Aorta (tissue), 5 donors: ENCODE measurements at places on chromosomes 11 and 22. TPM values are rescaled to one million over a fixed set of nuclear protein-coding genes. Genes with fewer than 3 reads are reported as not detected.

GRCh38 chr22:49353235-49353634 lies 474.4 kb downstream of the BRD1 start:
- peak; percentile 51 for DNase-seq

DNA sequence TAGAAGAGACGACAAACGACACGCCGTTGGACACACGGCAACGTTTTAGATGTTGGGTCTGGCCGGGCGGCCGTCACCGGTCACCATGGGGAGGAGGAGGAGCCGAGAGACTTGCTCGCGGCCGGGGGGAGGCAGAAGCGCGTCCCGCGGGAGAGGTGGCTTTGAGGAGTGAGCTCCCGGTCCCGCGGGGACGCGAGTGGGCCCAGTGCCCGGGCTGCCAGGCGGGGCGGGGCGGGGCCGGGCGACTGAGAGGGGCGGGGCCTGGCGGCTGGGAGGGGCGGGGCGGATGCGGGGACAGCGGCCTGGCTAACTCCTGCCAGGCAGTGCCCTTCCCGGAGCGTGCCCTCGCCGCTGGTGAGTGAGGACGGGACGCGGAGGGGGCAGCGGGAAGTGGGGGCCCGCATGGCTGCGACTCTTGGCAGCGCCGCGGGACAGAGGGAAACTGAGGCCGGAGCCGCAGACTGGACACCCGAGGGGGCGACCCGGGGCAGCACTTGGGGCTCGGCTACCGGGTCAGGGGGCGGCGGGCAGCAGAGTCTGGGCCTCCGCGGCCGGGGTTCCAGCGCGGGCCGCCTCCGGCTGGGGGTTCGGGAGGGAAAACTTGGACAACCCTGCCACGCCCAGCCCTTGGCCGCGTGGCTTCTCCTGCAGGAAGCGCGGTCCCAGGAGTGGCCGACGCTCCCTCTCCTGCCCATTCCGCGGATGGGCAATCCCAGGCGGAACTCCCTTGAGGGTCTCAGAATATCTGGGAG lies at the start of gene TSPO:
TSS of gene TSPO (plus strand) at position 309 of the 752 bp plus-strand sequence. CDS start 7,680 bp downstream, outside the sequence.
- peak; percentile 91 for DNase-seq

DNA sequence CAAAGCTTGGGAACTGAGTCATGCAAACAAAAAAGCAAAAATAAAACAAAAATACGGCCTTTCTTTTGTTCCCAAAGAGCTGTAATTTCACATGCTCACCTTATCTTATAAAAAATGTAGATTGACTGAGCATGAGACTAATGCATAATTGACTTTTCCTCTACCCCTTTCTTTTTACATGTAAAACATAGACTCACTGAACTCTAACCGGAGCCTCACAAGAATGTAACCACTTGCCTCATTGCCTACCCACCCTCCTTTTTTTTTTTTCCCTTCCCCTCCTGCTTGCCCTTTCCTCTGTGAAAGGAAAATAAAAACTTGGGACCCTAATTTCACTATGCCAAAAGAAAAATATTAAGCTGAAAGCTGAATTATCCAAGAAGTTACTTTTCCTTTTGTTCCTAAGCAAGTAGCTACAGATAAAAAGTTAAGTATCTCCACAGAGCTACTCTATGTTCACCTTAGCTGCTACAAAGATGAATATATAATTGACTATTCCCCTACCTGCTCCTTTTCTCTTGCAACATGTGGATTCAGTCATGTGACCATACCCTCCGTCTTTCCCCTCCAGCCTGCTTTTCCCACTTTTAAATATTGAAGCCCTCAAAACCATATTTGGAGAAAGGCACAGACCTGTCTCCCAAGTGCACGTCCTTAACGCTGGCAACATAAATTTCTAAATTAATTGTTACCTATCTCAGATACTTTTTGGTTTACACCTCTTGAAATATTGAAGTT lies 39.6 kb upstream of the WEE1 start:
- DNase-seq = no peak

DNA sequence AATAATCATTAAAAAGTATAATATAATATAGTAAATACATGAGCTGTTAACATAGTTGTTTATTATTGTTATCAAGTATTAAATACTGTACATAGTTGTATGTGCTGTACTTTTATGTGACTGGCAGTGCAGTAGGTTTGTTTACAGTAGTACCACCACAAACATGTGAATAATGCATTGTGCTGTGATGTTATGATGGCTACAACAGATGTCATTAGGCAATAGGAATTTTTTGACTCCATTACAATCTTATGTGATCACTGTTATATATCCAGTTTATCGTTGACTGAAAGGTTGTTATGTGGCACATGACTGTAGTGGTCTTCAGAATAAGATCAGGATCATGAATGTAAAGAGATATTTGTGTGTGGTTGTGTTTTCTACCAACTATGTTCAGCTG lies 577.8 kb downstream of the JRKL start:
- no peak for DNase-seq

GRCh38 chr11:86595451-86595850 lies 77.0 kb downstream of the ME3 start:
- DNase-seq = no peak

DNA sequence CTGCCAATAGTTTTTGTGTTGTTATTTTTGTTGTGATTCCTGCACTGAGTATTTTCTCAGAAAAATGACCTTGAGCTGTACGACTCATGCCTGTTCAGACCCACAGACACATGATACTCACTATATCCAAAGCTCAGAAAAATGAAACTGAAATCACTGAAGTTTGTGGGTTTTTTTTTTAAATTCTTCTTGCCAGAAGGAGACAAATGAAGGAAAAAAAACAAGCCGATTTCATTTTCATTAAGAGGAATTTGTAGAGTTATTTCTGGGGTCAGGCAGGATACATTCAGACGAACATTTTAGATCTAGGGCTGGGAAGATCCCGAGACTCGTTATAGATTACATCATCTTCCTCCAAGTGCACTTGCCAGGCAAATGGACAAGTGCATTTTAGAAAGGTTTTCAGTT lies 60.4 kb downstream of the BMAL1 start:
- no peak for DNase-seq

GRCh38 chr11:7871056-7871455 lies 60.0 kb downstream of the OR10A6 start:
- no peak for DNase-seq

GRCh38 chr22:25061605-25062376 lies 109.3 kb downstream of the KIAA1671 start:
- no peak for DNase-seq

DNA sequence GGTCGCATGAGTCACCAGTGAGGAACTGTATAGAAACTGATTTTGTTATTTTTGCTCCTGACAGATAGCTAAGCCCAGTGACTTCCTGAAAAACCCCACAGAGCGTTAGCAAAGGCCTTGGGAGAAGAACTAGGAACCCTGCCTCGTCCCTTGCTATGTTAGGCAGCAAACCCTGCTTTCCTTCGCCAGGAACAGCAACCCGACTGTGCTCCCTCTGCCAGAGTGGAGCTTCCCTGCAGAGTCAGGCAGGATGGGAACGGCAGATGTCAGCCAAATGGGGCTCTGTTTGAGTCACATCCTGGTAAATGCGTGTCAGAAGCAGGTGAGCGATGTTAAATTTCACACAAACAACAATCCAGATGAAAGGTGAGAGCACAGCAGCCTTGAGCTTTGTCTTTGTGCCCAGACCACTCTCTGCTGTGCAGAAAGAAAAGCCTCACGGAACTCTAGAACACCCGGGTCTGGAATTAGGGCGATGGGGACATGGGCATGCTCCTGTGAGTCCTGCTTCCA lies 186.6 kb downstream of the ADAMTS15 start:
- DNase-seq = peak; percentile 68

Gene TPST2
- 26.7 TPM for total RNA-seq

Gene RAB39A
- total RNA-seq = 2.0 TPM

Gene NAALADL1
- total RNA-seq = 14.1 TPM

Gene C1QTNF4
- total RNA-seq = 2.3 TPM

Gene ELFN2
- 0.24 TPM for total RNA-seq

Gene GAS2
- total RNA-seq = 2.1 TPM

Gene HIPK3
- total RNA-seq = 213 TPM

Gene PKNOX2
- total RNA-seq = 19.8 TPM
